ENCODE measurements at places on chromosomes 12 and 14.

- DNase-seq: no peak
These were observed 8.4 kb upstream of the MLEC start for GRCh38 chr12:120678572-120678971.

DNA sequence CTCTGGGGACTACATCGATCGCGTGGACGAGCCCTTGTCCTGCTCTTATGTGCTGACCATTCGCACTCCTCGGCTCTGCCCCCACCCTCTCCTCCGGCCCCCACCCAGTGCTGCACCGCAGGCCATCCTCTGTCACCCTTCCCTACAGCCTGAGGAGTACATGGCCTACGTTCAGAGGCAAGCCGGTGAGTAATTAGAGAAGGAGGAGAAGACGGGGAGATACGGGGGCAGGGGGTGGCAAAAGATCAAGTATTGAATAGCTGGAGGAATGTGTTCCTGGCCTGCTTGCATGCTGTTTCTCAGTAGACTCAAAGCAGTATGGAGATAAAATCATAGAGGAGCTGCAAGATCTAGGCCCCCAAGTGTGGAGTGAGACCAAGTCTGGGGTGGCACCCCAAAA is 21.9 kb downstream of the OS9 start:
- no peak for DNase-seq

DNA sequence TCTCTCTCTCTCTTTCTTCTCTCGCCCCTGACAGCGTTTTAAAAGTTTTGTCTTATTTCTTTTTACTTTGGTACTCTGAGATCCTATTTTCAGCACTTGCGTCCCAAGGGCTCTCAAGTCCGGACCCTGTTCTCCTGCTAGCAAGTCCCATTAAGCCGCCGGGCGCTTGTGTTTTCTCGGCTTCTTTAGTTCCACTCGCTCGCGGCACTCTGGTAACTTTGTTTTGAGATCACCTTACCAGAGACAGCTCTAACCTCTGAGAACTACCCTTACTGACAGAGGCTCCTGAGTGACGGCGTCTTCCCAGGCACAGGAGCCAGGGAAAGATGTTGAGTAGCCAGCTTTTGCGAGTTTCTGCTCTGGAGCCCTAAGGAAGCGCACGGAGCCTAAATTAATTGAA is 2.7 kb upstream of the MYF5 start:
- no peak for DNase-seq

- DNase-seq: no peak
These were observed 2.3 kb upstream of the OTX2 start for GRCh38 chr14:56812364-56813141.

DNA sequence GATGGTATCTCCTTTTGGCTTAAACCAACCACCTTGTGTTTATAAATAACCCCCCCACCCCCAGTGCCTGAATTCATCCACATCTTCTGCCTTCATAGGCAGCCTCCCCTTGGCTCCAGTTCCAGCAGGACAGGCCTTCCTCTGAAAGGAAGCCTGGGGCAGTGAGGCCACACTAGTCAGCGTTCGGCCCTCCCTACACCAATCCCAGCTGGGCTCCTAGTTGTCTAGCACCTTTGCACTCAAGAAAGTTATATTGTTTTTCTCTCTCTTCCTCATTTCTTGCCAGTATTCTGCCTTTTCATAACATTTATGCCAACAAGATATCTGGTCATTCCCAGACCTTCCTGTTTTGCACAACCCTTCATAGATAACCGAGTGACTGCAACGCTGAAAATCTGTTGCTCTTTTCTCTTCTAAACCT is 73.1 kb upstream of the ACTN1 start:
- DNase-seq: no peak

- no peak for DNase-seq
These were observed 4.2 kb downstream of the CALM1 start for GRCh38 chr14:90400904-90401561.

DNA sequence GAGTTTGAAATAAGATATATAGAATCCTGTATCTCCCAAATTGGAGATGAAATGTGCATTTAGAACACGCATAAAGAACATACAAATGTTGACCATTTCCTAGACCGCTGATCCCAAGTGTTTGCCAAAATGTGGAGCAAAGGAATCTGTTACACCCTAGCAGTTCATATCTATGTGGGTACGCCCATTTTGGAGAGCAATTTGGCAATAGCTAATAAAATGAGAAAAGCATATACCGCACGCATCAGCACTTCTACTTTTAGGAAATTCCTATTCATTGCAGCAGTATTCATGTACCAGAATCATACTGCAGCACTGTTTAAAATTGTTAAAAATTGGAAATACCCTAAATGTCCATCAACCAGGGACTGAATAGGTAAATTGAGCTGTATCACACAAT is 937.8 kb downstream of the BCL11B start:
- no peak for DNase-seq

DNA sequence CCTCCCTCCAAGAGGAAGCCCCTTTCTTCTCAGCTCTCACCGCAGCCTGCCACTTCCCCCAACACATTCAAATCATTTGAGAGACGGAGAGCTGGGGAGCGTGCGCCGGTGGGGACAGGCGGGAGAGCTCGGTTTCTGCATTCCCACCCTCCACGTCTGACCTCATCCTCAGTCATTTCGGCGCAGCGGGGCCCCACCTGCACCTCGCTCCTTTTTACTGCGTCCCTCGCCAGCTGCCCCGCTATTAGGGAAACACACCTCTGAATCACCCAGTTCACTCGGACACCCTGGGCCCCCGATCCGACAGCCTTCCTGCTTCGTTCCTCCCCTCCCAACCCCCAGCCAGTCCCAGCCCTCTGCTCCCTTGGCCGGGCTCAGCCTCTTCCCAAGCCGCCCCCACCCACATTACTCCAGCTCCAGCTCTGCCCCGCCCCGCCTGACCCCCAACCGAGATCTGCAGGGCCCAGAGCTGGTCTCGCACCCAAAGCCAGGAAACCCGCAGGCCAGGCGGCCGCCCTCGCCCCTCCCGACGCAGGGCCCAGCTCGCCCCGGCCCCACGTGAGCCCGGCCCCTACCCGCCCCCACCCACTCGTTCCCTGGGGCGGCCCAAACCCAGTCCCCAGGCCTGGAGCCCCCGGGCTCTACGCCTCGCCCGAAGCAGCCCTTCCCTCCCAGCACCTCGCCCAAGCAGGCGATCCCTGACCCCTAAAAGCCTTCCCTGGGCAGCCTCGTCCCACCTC is 783 bp downstream of the CORO1C start:
- DNase-seq: no peak

GRCh38 chr12:116595672-116596071 is 36.5 kb downstream of the MAP1LC3B2 start:
- DNase-seq: no peak

DNA sequence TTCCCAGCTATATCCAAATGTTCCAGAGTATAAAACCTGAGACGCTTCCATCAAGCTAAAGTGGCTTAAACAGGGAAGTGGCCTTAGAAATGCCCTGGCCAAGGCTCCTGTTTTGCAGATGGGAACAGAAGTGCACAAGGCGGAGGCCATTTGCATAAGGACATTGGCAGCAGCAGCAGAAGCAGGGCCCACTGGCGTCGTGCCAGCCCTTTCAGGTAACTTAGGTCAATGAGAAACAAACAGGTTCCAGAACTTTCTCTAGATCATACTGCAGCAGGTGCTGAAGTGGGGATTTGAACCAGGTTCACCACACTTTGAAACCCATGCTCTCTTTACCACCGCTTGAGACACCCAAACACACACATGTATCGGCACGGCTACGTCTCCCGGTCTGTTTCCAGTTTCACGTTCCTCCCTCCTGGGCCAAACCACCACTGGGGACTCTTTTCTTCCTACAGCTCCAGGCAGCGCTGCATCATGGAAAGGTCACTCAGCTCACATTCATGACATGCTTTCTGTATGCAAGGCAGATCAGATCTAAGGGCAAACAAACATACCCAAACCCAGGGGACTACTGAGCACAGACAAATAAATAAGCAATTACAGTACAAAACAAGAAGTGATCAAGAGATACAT is 46.0 kb upstream of the PLEKHG6 start:
- no peak for DNase-seq

DNA sequence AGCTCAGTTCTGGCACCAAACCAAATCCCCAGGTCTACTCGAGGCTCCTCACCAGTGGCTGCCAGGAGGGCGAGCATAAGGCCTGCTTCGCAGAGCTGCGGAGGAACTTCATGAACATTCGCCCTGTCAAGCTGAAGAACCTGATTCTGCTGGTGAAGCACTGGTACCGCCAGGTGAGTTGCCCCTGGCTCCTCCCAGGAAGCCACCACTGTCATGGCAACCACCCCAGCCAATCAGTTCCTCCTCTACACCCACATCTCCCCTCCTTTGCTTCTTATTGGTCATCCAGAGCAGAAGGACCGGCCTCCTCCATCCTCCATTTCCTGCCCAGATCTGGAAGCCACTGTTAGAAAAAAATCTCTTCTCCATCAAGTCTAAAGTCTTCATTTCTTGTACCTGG is 17.2 kb upstream of the OAS2 start:
- DNase-seq: no peak

DNA sequence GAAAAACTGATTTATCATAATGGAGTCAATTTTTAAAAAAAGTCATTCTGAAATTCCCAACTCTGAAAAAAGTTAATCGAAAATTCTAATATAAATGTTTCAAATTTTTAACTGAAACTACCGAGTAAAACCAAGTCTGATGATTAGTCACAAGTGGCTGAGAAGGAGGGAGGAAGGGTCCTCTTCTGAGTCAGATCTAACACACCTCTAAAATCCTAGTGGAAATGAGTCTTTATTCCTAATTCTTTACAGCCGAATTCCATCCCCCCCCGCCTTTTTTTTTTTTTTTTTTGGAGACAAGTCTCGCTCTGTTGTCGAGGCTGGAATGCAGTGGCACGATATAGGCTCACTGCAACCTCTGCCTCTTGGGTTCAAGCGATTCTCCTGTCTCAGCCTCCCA is 37.9 kb downstream of the RAD9B start:
- no peak for DNase-seq

DNA sequence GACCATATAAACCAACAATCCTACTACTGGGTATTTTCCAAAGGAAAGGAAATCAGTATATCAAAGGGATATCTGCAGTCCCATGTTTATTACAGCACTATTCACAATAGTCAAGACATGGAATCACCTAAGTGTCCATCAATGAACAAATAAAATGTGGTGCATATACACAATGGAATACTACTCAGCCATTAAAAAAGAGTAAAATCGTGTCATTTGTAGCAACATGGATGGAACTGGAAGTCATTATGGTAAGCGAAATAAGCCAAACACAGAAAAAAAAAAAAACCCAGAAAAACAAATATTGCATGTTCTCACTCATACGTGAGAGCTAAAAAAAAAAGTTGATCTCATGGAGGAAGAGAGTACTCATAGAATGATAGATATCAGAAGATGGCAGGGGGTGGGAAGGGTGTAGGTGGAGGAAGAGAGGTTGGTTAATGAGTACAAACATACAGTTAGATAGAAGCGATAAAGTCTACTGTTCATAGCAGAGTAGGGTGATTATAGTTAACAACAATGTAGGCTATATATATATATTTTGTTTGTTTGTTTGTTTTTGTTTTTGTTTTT is 49.3 kb downstream of the BCAT1 start:
- no peak for DNase-seq

GRCh38 chr14:76334316-76334715 is 41.6 kb upstream of the ESRRB start:
- no peak for DNase-seq

DNA sequence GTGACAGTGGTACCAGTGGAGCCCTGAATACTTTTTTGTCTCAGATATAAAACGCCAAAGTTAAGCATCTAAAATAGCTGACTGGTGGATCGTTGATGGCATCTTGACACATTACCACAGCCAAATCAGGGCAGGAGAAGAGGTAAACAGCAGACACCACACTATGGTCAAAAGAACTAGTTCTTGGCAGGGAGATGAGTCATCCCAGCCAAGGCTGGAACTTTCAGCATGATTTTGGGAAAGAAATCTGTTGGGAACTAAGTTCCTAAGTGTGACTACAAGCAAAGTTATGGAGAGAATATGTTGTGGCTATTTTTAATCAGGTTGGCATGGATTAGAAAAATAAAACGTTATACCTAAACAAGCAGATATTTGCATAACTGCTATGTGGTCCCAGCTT is 36.9 kb downstream of the LGR5 start:
- DNase-seq: no peak

- DNase-seq: no peak
These were observed 200.5 kb upstream of the DCN start for GRCh38 chr12:91383099-91383498.
